ENCODE measurements at places on chromosomes 13 and 19.

- no peak for DNase-seq
Observed at GRCh38 chr13:65093357-65093756, 2136.8 kb downstream of the PCDH9 start.

DNA sequence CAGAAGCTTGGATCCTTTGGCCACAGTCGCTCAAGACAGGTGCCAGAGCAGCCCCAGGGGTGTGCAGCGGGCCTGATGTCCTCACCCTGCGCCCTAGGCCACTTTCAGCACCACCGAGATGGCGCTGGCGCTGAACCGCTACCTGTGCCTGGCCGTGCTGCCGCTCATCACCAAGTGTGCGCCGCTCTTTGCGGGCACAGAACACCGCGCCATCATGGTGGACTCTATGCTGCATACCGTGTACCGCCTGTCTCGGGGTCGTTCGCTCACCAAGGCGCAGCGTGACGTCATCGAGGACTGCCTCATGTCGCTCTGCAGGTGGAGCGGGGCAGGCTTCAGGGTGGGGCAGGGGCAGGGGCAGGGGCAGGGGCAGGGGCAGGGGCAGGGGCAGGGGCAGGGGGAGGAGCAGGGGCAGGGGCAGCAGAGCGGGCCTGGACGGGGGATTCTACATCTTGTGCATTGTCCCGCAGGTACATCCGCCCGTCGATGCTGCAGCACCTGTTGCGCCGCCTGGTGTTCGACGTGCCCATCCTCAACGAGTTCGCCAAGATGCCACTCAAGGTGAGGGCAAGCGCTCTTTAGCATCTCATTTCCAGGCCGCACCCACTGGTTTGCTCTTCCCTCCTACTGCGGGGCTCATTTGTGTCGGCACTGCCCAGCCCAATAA lies 69.1 kb downstream of the RYR1 start:
- DNase-seq = no peak

DNA sequence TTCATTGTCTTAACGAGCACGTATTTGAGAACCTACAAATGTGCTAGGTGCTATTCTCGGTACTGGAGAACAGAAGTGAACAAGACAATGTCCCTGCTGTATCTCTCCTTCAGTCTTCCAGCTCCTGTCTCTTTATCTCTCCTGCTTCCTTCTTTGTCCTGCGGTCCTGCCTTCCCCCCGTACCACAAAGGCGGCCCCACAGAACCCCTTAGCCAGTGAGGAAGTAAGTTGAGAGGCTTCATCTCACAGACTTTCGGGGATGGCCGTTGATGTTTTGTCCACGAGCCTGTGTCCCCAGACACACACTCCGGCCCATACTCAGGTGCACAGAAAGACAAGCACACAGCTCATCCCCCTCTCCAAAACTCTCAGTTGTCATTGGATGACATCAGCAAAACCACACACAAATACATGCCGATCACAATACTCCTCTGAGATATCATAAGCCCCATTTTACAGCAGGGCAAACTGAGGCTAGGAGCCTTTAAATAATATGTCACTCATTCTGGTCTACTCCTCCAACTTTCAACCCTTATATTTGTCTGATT lies 507 bp upstream of the SWSAP1 start:
- DNase-seq = no peak

DNA sequence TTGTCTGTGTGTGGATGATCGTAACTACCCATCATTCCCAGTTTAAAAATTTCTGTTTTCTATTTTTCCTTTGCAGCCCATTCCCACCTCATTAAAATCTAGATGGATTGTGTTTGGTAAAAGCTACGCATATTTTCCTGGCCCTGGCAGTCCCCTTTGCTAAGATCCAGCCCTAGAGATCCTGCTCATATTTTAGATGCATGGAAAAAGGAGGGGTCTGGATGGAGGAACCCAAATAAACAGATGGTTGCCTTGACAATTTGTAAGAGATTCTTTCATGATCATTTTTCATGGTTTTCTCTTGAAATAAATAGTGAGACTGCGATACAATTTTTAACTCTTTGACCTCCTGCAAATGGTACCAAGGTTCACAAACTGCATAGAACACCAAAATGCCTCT lies 174.4 kb downstream of the SLC7A1 start:
- no peak for DNase-seq

DNA sequence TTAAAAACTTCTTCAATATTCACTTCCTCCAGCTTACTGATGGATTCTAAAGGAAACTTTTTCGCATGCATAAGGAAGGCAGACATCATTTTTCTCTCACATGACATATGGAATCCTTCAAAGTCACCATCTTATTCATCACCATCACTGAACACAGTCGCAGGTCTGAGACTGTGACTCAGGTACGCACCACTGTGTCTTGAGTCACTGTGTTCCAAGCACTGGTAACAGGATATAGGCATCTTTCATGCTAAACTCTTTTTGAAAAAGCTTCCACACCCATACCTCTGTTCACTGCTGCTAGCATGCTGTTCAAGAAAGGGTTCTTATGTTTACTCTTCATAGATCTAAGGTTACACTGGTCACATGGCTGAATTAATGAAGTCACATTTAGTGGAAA lies 67.0 kb upstream of the SIAH3 start:
- no peak for DNase-seq

- DNase-seq = no peak
Observed at GRCh38 chr13:31174018-31174417, 12.3 kb upstream of the HSPH1 start.

DNA sequence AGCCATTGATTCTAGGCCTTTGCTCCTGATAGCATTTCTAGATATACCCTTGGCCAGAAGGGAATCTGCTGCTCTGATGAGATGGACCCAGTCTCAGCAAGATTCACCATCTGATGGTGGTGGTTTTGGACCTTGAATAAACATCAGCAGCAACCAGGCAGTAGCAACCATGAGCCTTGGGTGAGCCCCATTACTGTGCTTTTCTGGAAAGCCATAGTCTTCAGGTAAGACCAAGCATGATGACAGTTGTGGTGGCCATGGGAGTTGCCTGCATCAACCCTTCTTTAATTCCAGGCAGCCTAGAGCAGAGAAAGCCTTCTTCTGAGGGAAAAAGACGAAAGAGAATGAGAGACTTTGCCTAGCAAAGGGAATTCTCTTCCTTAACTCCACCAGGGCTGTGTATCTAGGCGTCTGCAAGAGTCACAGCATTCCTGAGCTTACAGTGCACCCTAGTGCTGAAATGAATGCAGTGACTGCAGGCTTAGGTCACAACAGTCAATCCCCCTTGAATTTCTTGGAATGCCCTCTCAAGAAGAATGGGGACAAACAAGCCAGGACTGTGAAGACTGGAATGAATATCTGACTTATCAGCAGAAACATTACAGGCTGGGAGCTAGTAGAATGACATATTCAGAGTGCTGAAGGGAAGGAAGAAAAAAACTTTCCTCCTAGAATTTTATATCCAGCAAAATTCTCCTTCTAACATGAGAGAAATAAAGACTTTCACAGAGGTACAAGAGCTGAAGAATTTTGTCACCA lies 942.4 kb upstream of the PCDH20 start:
- no peak for DNase-seq

DNA sequence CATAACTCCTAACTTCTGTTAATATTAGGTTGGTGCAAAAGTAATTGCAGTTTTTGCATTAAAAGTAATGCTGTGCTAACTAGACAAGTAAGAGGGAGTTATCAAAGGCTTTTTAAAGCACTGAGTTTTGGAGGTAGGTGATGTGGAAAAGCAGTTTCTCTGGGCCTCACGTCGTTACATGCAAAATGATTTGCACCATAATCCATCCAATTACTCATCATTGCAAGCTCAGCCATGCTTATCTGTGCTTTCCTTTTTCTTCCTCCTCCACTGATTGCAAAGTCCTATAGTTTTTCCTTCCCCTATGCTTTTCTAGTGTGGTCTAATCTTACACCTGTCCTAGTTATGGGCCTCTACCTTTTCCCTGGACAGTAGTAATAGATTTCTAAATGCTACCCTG lies 35.4 kb upstream of the INTS6 start:
- no peak for DNase-seq

- no peak for DNase-seq
Observed at GRCh38 chr13:114268344-114269280, 12.8 kb upstream of the UPF3A start.

- no peak for DNase-seq
Observed at GRCh38 chr19:30916238-30916637, 433.0 kb downstream of the TSHZ3 start.

DNA sequence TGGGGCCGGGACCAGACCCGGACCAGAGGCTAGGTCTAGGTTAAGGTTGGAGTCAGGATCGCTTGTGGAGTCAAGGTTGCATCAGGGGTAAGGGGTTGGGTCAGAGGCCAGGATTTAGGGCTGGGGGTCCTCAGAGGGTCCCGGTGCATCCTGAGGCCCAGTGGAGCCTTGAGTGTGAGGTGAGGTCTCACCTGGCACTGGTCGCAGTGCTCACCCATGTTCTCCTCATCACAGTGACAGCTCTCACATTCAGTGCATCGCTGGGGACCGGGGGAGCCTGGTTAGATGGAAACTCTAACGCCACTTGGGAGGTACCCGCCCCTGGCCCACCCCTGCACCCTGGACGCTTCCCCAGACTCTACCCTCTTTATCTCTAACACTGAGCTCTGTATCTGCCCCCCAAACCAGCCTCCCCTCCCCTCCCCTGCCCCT lies 3.1 kb downstream of the HRC start:
- no peak for DNase-seq

GRCh38 chr13:51793570-51794271 lies 10.2 kb downstream of the DHRS12 start:
- peak; percentile 58 for DNase-seq

DNA sequence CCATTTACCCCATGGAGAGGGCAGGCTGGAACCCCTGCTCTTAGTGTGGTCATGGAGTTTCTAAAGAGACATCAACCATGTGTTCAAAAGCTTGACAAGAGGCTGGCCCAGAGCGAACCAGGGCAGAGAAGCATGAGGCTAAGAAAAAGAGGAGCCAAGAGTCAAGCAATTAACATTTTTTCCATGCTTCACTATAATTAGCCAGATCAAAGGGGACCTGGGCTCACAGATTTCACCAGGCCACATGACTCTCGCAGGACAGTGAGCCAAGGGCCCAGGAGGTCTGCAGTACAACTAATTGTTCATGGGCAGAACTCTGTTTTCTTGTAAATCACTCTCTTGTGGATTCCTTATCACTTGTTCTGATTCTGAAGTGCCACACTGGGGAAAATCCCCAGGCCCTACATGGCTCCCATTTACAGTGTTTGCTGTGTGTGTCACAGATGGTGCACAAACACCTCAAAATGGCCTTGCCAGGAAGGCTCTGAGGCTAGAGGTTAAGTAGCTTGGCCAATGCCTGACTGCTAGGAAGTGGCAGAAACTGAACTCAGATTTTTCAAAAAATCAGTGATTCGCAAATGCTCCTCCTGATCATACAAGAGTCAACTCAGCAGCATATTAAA lies 101.2 kb downstream of the LHFPL6 start:
- DNase-seq = no peak

- DNase-seq = no peak
Observed at GRCh38 chr13:106568299-106569003, 514 bp upstream of the ARGLU1 start.

GRCh38 chr13:110201114-110201513 lies 105.8 kb downstream of the COL4A1 start:
- DNase-seq = no peak

- DNase-seq = no peak
Observed at GRCh38 chr13:94709001-94709834, 3.1 kb downstream of the SOX21 start.

DNA sequence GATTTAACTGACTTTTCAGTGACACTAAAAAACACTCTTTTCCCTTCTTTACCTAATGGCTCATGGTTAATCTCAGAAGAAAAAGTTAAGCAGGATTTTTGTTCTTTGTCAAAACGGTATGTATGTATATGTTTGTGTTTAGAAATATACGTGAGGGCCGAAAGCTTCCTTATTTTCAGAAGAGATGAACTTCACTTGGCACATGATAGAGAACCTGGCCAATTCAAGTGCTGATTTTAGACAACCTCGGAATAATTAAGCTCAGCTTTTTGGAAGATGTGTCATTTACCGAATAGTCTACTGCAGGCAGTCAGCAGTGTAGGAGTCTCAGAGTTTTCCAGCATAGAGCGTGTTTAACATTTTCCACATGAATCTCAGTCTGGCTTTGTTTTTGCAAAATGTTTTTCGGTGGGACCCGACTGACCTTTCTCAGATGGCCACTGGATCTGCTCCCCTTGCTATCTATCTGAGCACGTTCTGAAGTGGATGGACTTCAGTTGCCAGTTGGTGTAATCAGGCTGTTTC lies 4.6 kb downstream of the RNASEH2B start:
- DNase-seq = no peak

DNA sequence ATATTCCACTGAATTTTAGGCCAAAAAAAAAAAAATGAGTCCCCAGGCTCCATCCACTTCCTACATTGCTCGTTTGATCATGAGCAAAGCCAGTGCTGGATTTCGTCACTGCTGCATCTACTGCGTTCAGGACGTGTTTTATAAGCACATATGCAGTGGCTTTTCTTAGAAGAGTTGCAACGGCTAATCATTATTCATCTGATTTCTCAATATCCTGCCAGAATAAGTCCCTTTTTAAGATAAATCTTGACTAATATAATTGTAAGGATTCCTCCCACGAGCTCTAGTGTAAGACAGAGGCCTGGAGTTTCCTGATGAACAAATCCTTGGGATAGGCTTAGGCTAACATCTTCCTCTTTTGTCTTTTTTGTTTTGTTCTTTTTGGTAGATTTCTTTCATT lies 19.5 kb downstream of the FAM124A start:
- DNase-seq = no peak

GRCh38 chr13:45473627-45474026 lies 8.9 kb downstream of the COG3 start:
- DNase-seq = no peak

DNA sequence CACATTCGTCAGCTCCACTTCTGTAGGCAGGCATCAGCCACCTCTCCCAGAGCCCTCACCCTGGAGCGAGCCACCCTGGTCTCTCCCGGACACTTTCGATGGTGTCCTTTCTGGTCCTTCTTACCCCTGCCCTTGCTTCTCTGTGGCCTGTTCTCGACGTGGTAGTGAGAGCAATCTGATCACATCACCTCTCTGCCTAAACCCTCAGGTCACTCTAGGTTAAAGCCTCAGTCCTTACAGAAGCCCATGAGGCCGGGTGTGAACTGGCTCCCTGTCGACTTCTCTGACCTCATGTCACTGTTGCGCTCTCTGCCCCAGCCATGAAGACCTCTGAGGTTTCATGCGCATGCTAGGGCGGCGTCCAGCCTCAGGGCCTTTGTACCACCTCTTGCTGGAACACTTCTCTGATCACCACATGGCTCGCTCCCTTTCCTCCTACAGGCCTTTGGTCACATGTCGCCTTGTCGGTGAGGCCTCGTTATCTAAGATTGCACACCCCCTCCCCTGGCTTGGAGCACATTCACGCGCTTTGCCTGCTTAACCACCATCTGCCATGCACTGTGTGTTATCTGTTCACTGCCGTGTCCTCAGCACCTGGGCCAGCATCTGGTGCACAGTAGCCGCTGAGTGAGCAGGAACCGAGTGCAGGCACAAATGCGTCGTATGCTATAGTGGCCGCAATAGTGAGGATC lies 101.5 kb downstream of the DPF1 start:
- DNase-seq = no peak

Measured in stimulated activated CD4-positive, alpha-beta T cell treated with anti-CD3 and anti-CD28 coated beads, Interleukin-12 subunit alpha, Interleukin-12 subunit beta, amount 100 ng/mL, for 24 hours (primary cell).